Metanephros (tissue), 2 donors: ENCODE measurements at places on chromosomes 6 and 20. TPM values are rescaled to one million over a fixed set of nuclear protein-coding genes. Genes with fewer than 3 reads are reported as not detected.

Gene TRIM31
- not detected for total RNA-seq

Gene SLC17A3
- 0.12 TPM for total RNA-seq

Gene ITPA
- 42.7 TPM for total RNA-seq

Gene NKX2-2
- total RNA-seq: not detected

Gene LY86
- total RNA-seq: 4.1 TPM

Gene NR2E1
- not detected for total RNA-seq
